ENCODE measurements at places on chromosomes 6 and 20. TPM values are rescaled to one million over a fixed set of nuclear protein-coding genes. Genes with fewer than 3 reads are reported as not detected.

Gene MYMX
- not detected for total RNA-seq

Gene MAN1A1
- total RNA-seq = 18.5 TPM

DNA sequence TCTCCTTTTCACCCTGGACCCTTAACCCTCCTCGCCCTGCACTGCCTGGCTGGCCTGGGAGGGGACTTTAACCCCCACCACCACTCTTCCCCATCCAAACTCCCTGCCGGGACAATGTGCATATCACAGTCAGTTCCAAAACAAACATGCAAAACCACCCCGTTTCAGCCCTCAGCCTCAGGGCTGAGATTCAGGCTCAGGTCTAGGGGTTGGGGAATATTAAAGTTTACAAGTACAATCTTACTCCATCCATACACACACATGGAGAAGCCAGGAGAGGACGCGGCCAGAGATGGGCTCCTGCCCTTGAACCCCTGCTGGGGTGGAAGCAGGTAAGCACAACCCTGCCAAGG lies 534 bp downstream of the KIAA1755 start:
- DNase-seq = no peak

GRCh38 chr6:11976489-11976888 lies 35.6 kb upstream of the HIVEP1 start:
- no peak for DNase-seq

DNA sequence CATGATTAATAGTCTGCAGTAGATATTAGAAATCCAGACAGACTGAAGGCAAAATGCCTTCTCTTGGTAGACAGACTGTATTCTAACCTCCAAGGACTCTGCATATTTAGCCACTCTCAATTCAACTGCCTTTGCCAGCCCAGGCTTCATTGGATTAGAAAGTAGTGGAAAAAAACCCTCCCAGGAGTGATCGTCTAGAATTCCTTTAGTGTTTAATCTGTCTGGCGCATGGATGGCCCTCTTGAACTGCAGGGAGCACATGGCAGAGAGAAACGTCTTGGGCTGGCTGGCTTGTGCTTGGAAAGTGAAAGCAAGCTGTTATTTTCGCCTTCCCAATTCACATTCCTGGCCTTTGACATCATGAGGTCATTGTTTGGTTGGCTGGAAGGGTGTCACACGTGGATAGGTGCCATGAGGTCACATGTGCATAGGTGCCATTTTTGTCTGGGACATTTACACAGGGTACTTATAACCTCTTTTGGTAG lies 30.9 kb upstream of the NEDD9 start:
- no peak for DNase-seq

- peak; percentile 4 for DNase-seq
Observed at GRCh38 chr20:51700809-51701285, 67.3 kb downstream of the ATP9A start.

GRCh38 chr6:119348096-119348747 lies 1.3 kb downstream of the MAN1A1 start:
- DNase-seq = peak; percentile 72

- no peak for DNase-seq
Observed at GRCh38 chr6:2817903-2818443, 23.7 kb downstream of the SERPINB1 start.

All from activated CD8-positive, alpha-beta T cell treated with anti-CD3 and anti-CD28 coated beads for 36 hours (primary cell).